ENCODE measurements at places on chromosomes 5 and 9. TPM values are rescaled to one million over a fixed set of nuclear protein-coding genes. Genes with fewer than 3 reads are reported as not detected.

DNA sequence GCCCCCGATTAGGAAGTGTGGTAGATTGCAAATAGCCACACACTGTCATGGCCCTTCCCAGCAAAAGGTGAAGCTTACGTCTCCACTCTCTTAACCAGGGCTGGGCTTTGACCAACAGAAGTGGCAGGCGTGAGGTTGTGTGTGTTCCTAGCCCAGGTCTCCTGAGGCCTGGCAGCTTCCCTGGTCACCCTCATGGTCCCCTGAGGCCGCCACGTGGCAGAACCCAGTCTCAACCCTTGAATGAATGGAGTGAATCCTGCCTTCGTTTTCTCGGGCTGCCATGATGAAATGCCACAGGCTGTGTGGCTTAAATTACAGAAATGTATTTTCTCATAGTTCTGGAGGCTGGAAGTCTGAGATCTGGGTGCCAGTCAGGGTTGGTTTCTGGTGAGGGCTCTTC, 370.4 kb downstream of the IRX2 start:
- DNase-seq = no peak

DNA sequence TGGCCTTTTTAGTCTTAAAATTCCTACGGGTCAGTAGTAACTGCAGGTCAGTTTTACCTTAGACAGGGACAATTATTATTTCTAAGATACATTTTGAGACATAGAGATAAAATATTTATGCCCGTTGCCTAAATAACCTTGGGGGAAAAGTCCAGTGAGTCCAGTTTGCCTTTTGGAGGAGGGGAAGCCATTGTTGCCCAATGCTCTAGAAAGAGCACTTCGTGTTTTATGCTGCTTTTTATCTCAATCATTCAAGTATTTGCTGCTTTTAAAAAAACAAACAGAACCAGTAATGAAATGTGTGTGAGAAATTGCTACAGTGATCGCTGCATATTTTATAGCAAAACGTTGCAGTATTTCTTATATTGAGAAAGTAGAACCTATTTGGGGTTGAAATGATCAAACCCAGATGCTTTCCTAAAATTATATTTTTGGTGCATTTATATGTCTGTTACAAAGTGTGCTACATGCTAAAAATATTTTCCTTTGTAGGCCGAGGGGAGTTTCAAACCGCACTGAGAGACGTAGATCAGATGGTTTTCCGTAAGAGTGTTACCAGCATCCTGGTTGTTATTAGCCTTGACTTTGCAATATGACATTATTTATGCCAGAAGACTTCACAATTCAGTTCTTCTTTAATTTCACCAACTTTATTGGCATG, 266.8 kb downstream of the AOPEP start:
- DNase-seq = no peak

GRCh38 chr9:113598451-113598850, 134.9 kb downstream of the RGS3 start:
- no peak for DNase-seq

- DNase-seq = no peak
These were observed 20.0 kb upstream of the ZNF782 start for GRCh38 chr9:96874201-96874785.

DNA sequence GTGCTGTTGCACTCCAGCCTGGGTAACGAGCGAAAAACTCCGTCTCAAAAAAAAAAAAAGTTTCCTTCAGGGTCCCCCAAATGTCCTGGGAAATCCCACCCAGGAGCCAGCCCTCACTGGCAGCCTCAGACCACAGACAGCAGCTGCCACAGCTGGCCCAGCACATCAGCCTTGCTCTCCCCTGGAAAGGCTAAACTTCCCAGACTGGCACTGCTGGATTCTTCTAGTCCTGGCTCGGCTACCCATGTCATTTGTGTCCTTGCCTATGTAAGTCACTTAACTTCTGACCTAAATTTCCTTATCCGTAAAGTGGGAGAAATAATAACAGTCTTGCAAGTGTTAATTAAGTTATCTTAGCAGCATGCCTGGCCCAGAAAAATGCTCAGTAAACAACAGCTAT, 8.6 kb upstream of the PRRC2B start:
- DNase-seq = no peak

- DNase-seq = no peak
These were observed 456.5 kb upstream of the CDH9 start for GRCh38 chr5:27494887-27495286.

DNA sequence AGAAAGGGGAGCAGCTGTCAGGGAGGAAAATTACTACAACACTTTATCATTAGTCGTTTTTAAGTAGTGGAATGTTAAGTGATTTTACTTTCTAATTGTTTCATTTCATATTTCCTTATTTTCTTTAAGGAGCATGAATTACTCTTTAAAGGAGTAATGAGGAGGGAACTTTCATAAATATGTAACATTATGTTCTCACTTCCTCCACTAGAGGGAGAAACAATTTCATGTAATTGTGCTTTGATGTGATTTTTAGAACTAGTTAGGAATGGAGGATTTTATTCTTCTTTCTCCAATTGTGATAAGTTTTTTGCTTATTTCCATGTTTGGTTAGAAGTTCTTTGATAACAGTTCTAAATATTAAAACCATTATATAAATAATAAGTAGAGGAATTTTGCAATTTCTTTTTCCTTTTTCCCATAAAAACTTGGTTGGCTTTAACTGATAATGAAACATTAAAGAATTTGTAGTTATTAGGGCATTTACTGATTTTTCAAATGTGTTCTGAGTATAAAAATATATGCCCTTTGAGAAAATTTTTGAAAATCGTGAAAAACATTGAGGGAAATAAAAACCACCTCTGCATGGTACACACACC, 25.6 kb downstream of the CEP78 start:
- DNase-seq = no peak

DNA sequence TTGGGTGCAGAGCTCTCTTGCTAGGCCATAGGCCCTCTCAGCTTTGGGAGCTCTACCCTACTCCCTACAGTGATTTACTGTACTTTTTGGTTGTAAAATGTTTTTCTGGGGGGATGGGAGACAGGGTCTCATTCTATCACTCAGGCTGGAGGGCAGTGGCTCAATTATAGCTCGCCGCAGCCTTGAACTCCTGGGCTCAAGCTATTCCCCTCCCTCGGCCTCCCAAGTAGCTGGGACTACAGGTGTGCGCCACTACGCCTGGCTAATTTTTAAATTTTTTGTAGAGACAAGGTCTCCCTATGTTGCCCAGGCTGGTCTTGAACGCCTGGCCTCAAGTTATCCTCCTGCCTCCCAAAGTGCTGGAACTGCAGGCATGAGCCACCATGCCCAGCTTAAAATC, 21.7 kb upstream of the RNF130 start:
- no peak for DNase-seq

DNA sequence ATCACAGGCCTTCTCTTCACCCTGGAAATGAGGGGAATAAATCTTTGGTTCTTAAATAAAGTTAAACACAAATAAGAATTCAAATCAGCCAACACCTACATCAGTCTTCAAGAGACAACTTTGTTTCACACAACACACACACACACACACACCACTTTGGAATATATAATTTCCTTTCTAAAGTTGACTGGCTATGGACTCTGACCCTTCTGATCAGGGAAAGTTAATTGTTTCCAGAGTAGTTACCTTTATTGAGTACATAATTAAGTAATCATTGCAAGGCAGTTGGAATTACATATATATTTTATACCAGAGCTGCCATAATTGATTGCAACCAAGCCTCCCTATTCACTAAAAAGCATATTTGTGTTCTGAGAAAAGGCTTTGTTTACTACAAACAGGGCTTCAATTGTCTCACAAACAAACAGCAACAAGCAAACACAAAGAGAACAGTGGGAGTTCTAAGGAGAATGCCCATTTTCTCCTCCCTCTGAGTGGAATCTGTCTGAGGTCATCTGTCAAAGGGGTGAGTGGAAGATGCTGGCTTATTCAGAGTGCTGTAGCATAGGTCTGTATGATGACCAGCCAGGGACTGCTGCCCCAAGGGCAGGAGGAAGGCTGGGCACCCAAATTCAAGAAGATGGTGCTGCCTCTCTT, 136.6 kb downstream of the SEMA6A start:
- DNase-seq = no peak

DNA sequence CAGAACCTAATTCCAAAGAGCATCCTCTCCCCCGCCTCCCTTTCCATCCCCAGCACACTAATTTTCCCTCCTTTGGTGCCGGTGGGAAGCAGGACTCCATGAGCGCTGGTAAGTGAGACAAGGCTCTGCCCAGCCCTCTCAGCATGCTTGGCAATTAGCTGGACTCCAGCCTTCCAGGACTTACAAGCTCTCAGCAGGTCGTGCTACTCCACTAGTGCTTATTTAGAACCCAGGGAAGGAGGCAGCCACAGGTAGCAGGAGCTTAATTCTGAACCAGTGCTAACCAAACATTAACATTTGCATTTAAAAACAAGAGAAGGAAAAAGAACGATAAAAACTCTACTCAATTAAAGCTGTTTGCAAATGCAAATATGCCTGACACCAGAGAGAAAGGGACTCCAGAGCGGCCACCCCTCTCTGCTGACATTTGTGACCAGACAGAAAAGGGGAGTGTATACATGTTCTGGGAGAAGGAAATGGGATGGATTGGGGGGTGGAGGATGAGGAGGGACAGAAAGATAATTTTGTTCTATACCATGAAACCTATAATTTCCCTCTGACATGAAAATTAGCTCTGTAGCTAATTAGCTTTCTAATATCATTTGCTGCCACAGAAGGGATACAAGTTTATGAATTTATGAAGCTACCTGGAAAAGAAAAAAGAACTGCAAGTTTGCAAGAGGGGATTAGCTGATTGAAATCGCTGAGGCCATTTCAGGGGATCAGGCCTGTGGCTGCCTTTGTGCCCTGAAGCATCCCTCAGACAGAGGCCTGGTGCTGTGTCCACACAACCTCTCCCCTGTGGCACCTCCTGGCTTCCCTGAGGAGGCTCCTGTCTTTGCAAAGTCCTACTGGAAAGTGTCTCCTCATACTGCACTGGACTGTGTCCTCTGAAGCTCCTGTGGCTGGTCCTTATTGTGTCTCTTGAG, 266.3 kb downstream of the SEC61B start:
- no peak for DNase-seq

- DNase-seq = no peak
These were observed 25.7 kb upstream of the BARHL1 start for GRCh38 chr9:132556714-132557113.

DNA sequence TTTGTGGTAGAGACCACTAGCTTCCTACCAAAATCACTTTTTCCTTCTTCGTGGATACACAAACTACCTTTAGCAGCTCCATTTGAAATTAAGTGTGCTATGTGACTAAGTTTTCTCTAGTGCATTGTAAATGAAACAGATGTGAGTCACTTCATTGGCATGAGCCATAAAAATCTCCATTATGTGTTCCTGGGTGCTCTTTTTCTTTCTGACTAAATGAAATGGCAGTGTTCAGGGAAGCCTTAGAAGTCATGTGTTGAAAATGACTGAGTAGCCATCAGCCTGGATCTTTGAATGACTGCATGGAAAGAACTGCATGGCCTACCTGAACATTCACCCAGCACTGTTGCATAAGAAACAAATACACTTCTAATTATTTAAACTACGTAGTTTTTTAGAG, 107.9 kb downstream of the NDUFAF2 start:
- DNase-seq = no peak

DNA sequence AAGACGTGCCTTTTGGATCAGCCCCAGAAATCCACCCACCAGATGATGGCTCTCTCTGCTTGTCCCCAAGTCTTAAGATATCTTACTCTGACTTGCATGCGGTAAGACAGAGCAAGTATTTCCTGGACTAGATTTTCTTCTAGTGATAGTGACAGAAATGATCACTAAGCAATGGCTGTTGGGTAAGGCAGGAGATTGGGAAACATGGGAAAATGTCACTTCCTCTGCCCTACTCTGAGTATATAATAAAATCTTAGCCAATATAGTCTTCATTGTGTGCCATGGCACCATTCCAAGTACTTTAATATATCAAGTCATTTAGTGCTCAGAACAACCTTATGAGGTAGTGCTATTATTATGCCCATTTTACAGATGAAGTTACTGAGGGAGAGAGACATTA, 31.0 kb upstream of the GNA14 start:
- DNase-seq = no peak

Gene DMRT3
- total RNA-seq = 1.7 TPM

Gene ZBTB5
- 14.3 TPM for total RNA-seq

Gene CDKN2AIPNL
- 41.3 TPM for total RNA-seq

Gene ZNF474
- 0.64 TPM for total RNA-seq

Gene UBE2QL1
- 4.5 TPM for total RNA-seq

Gene ZNF883
- 18.4 TPM for total RNA-seq

Gene CTXN3
- total RNA-seq = not detected

Gene MAMDC2
- total RNA-seq = 0.22 TPM

Gene GABRA6
- not detected for total RNA-seq

All from glutamatergic neuron (in vitro differentiated cells).